ENCODE measurements at places on chromosomes 2 and 18.
A peak's percentile ranks its signal among the peaks of the same experiment; 100 is the strongest.

- DNase-seq, result peak; percentile 1
These were observed 9.0 kb upstream of the HIBCH start for GRCh38 chr2:190328573-190329147.

GRCh38 chr2:197516393-197516761, 511 bp downstream of the MOB4 start:
- DNase-seq, result peak; percentile 7

DNA sequence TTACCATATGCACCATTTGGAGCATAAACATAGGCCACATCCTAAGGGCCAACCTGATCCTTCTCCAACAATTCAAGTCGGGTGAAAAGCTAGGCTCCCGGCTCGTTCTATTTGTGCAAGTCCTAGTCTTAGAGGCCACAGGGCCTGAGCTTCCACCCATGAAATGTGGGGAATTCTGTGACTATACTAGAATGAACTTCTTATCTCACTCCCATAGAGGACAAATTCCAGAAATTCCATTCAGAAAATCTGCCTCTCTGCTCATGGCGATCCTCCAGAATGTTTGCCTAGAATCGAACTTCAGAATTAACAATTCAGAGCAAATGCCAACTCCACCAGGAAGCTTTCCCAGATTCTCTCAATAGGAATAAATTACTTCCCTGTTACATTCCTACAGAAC, 187.9 kb downstream of the BCL11A start:
- DNase-seq, result no peak

DNA sequence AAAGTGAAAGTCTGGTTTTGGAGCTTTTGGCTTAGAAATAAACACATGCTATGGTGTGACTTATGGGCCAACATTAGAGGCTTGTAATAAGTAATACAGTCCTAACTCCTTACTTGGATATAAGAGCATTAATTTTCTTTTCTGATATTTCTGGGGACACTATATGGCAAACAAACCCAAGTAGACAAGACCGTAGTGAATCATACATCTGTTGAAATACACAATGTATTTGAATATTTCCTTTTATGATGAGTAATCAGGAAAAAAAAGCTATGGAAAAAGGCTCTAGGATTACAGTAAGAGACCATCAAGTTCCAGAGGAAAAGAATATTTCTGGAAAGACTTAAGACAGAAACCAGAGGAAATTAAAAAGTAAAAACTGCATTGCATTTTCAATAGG, 146.0 kb upstream of the CYP26B1 start:
- DNase-seq, result no peak

DNA sequence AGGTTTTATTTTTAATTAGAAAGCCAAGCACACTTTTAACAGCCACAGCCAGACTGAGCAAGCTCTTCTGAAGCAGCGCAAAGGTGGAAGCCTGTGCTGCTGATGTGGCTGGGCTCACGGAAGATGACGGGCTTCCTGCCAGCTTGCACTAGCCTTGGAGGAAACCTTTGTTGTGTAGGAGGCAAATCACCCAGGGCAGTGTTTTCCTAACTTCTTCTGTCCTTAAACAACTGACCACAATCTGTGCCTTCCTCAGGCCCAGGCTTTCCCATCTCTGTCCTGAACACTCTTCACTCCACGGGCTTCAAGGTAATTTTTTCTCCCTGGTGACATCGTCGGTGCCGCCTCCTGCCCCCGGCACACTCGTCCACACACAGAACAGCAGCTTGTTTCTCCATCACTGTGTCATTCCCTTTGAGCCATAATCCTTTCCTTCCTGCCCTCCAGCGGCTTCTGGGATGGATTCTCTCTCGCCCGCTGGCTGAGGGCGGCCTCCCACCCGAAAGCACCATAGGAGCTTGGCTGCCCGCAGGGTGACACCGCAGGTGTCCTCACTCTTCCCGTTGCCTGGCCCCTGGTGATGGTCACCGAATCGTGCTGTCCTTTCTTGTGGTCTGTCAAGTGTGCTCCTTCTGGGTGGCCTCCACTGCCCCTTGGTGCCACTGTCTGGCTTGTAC, 31.1 kb upstream of the INHBB start:
- DNase-seq, result no peak

GRCh38 chr2:17079262-17079661, 413.6 kb upstream of the CYRIA start:
- no peak for DNase-seq

DNA sequence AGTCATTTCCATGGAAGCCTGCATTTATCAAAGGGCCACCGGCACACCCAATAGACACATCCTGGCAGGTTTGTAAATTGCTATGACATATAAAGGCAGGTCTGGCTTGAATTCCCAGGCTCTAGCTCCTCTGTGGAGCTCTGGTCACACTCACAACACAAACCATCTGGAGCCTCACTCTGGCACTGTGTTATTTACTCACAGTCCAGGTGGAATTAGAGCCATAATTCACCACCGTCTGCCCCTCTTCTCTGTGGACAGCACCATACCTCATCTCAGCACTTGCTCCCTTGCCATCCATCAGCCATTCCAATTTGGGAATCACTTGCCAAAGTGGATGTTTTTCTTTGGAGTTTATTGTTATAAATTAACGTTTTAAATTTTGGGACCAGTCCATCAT, 84.3 kb upstream of the OSR1 start:
- peak; percentile 77 for DNase-seq

GRCh38 chr2:129056309-129056958, 737.8 kb upstream of the HS6ST1 start:
- no peak for DNase-seq
